ENCODE measurements at places on chromosomes 4 and X. TPM values are rescaled to one million over a fixed set of nuclear protein-coding genes. Genes with fewer than 3 reads are reported as not detected.

The RS1 gene
- not detected for total RNA-seq

The RASGEF1B gene
- not detected for total RNA-seq

The L1CAM gene
- total RNA-seq: 18.2 TPM

The SFRP2 gene
- not detected for total RNA-seq

The MAD2L1 gene
- total RNA-seq: 46.8 TPM

The SRPX gene
- total RNA-seq: 8.7 TPM

The PF4V1 gene
- total RNA-seq: not detected

The BBS12 gene
- total RNA-seq: 3.0 TPM

The SORCS2 gene
- total RNA-seq: 3.4 TPM

The NDST3 gene
- total RNA-seq: not detected

The SSX1 gene
- total RNA-seq: not detected

The C4orf36 gene
- total RNA-seq: 1.3 TPM

The CSAG3 gene
- not detected for total RNA-seq

The EGF gene
- 0.45 TPM for total RNA-seq

The CSAG1 gene
- not detected for total RNA-seq

The TMPRSS11A gene
- not detected for total RNA-seq

The TMEM154 gene
- 0.06 TPM for total RNA-seq

The RAB39B gene
- total RNA-seq: 0.69 TPM

The NAT8L gene
- 8.6 TPM for total RNA-seq

The DAPP1 gene
- total RNA-seq: not detected

The SHROOM2 gene
- 0.73 TPM for total RNA-seq

The GLOD5 gene
- not detected for total RNA-seq

The ADD1 gene
- 91.6 TPM for total RNA-seq

The ADAM29 gene
- total RNA-seq: not detected

The F8 gene
- 4.0 TPM for total RNA-seq

The IRF2 gene
- 10.0 TPM for total RNA-seq

The TCEAL2 gene
- total RNA-seq: not detected

The MTTP gene
- total RNA-seq: not detected

The UGT2B15 gene
- 0.08 TPM for total RNA-seq

The PCDH18 gene
- total RNA-seq: not detected

The SNX12 gene
- 71.7 TPM for total RNA-seq

The TMEM35A gene
- total RNA-seq: not detected

The HNRNPD gene
- 232 TPM for total RNA-seq

Measured in A549 treated with Mapracorat at 1 μM for 4 hours (cell line).